ENCODE measurements at places on chromosomes 11 and 22. TPM values are rescaled to one million over a fixed set of nuclear protein-coding genes. Genes with fewer than 3 reads are reported as not detected.
A peak's percentile ranks its signal among the peaks of the same experiment; 100 is the strongest.

CDK2AP2 gene
- 18.1 TPM for total RNA-seq

GRCh38 chr22:38712486-38713207 is 6.9 kb downstream of the GTPBP1 start:
- no peak overlapping the region for H3K4me3 ChIP-seq
- no peak for DNase-seq
- no peaks in the 10 kb centered on the region for H3K27me3 ChIP-seq

GRCh38 chr11:34728609-34729008 is 107.7 kb downstream of the EHF start:
- H3K27me3 ChIP-seq, result no peaks in the 10 kb centered on the region
- no peaks in the 10 kb centered on the region for H3K36me3 ChIP-seq
- no peak overlapping the region for H3K27ac ChIP-seq
- no peaks in the 10 kb centered on the region for H3K4me1 ChIP-seq
- no peak overlapping the region for H3K4me3 ChIP-seq

- H3K36me3 ChIP-seq, result no peaks in the 10 kb centered on the region
- H3K27ac ChIP-seq, result no peak overlapping the region
- H3K4me1 ChIP-seq, result no peaks in the 10 kb centered on the region
- no peak for DNase-seq
These were observed 30.7 kb upstream of the PRODH start for GRCh38 chr22:18966748-18967147.

CBLIF gene
- total RNA-seq, result not detected

- peaks cover 16% of the 10 kb centered on the region for H3K4me1 ChIP-seq
- no peak overlapping the region for H3K27ac ChIP-seq
- H3K27me3 ChIP-seq, result no peaks in the 10 kb centered on the region
- no peaks in the 10 kb centered on the region for H3K36me3 ChIP-seq
- no peak overlapping the region for H3K4me3 ChIP-seq
These were observed 16.7 kb downstream of the SSH3 start for GRCh38 chr11:67320011-67320410.

GRCh38 chr11:35675901-35676610 is 13.5 kb downstream of the TRIM44 start:
- no peaks in the 10 kb centered on the region for H3K36me3 ChIP-seq
- DNase-seq, result no peak
- H3K27ac ChIP-seq, result peak overlapping the region; percentile 78
- H3K4me1 ChIP-seq, result peaks cover 71% of the 10 kb centered on the region
- peak overlapping the region; percentile 26 for H3K4me3 ChIP-seq

DNA sequence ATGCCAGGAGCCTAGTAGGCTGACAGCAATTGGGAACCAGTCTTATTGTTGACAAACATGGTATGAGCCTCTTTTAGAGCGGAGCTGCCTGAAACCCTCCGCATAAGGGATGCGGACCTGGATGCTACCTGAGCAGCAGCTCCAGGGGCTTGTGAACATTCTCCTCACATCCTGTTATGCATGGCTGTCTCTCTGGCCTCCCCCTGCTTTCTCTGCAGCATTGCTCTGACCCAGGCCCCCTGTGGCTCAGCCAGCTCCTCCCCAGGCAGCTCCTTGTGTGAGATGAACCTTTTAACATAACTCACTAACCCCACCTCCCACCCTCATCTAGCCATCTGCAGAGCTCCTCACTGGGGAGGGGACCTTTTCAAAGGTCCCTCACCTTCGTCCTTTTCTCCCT is 6.0 kb downstream of the BMAL1 start:
- no peak overlapping the region for H3K4me3 ChIP-seq
- H3K36me3 ChIP-seq, result no peaks in the 10 kb centered on the region
- H3K27me3 ChIP-seq, result no peaks in the 10 kb centered on the region
- DNase-seq, result no peak
- peak overlapping the region; percentile 16 for H3K27ac ChIP-seq

DNA sequence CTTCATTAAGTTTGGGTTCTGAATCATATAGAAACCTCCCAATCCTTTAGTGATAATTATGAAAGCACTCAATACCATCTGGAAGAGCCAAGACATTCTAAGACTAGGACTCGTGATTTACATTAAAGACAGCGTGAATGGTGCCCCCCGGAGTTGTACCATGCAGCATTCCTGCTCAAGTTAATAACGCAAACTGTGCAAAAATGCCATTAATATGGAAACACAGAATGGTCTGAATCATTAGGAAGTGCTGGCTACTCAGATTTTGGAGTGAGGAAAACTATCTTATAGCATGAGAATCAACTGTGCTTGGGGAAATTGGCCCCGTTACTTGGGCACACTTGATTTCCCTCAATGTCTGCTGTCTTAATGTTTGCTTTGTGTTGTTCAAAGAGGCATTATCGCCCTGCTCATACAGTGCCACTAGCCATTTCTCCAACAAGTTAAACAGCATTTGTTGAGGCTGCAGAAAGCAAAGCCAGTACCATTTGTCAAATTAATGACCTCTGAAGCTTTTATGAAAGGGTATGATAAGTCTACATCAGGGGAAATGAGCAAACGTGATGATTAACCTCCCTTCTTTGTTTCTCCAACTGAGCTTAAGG is 18.5 kb upstream of the TPH1 start:
- H3K36me3 ChIP-seq, result no peaks in the 10 kb centered on the region
- DNase-seq, result no peak
- no peak overlapping the region for H3K4me3 ChIP-seq
- no peaks in the 10 kb centered on the region for H3K4me1 ChIP-seq
- no peaks in the 10 kb centered on the region for H3K27me3 ChIP-seq

DNA sequence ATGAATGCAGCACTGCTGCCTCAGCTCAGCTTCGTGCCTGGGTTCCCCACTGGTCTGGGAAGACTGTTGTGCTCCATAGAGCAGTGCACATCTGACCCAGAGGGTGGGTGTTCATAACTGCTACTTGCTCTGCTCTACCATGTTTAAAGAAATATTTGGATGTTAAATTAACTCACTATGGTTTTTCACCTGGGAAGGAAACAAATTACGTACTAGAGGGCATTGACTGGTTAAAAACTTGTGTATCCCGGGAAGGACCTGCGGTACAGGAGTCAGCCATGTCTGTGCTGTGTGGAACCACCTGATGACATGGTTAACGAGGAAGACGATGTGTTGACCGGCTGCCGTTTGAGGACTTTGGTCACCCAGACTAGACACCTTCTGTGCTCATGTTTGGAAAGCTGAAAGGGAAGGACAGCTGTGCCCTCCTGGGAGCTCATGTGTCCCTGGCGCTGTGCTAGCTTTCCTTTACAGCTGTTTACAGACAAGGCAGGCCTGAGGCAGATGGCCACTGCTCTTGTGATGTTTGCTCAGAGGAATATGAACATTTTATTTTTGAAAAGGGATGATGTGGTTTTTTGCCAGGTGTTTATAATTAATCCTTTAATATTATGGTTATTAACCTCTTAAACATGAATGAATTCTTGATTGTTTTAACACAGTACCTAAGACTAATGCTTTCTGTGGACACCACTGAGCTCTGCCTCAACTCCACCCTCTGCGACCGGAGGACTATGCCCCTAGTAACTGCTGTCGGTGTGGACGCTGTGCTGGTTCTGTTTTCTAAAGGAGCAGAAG is 14.3 kb upstream of the AIFM3 start:
- no peak for DNase-seq
- peaks cover 45% of the 10 kb centered on the region for H3K36me3 ChIP-seq
- H3K27ac ChIP-seq, result no peak overlapping the region
- H3K4me1 ChIP-seq, result peaks cover 8% of the 10 kb centered on the region
- H3K4me3 ChIP-seq, result no peak overlapping the region
- H3K27me3 ChIP-seq, result no peaks in the 10 kb centered on the region

DNA sequence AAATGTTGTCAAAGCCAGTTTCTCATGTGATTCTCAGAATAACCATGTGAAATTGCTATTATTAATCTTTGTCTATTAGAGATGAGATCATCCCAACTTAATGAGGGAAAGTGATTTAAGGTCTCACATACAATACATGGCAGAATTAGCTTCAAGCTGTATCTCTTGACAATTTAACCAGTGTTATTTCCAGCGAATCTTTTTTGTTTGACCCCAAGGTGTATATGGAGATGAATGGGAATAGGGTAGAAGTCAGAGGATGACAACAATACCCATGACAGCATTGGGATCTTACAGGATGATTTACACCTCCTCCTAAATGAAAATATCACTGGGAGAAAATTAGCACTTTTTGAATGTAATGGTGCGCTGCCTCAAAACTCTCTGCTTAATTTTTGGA is 290.8 kb upstream of the LUZP2 start:
- DNase-seq, result no peak
- no peak overlapping the region for H3K27ac ChIP-seq
- no peak overlapping the region for H3K4me3 ChIP-seq
- no peaks in the 10 kb centered on the region for H3K27me3 ChIP-seq
- no peaks in the 10 kb centered on the region for H3K4me1 ChIP-seq
- H3K36me3 ChIP-seq, result no peaks in the 10 kb centered on the region

DCHS1 gene
- 5.9 TPM for total RNA-seq

GRCh38 chr11:612201-612960 is 3.4 kb downstream of the IRF7 start:
- peak; percentile 78 for DNase-seq
- peaks cover 39% of the 10 kb centered on the region for H3K4me1 ChIP-seq
- H3K4me3 ChIP-seq, result peak overlapping the region; percentile 34
- H3K27me3 ChIP-seq, result no peaks in the 10 kb centered on the region

DRD4 gene
- total RNA-seq, result 0.55 TPM

CPT1B gene
- total RNA-seq, result 75.8 TPM

GRCh38 chr11:93983542-93984195 is 37.5 kb upstream of the HEPHL1 start:
- no peak overlapping the region for H3K27ac ChIP-seq
- H3K27me3 ChIP-seq, result no peaks in the 10 kb centered on the region
- H3K4me1 ChIP-seq, result no peaks in the 10 kb centered on the region
- no peaks in the 10 kb centered on the region for H3K36me3 ChIP-seq
- H3K4me3 ChIP-seq, result no peak overlapping the region

- H3K27ac ChIP-seq, result peak overlapping the region; percentile 75
- H3K36me3 ChIP-seq, result no peaks in the 10 kb centered on the region
- H3K4me3 ChIP-seq, result peak overlapping the region; percentile 77
These were observed 1.7 kb upstream of the LRRC74B start for GRCh38 chr22:21043860-21044535.

DNA sequence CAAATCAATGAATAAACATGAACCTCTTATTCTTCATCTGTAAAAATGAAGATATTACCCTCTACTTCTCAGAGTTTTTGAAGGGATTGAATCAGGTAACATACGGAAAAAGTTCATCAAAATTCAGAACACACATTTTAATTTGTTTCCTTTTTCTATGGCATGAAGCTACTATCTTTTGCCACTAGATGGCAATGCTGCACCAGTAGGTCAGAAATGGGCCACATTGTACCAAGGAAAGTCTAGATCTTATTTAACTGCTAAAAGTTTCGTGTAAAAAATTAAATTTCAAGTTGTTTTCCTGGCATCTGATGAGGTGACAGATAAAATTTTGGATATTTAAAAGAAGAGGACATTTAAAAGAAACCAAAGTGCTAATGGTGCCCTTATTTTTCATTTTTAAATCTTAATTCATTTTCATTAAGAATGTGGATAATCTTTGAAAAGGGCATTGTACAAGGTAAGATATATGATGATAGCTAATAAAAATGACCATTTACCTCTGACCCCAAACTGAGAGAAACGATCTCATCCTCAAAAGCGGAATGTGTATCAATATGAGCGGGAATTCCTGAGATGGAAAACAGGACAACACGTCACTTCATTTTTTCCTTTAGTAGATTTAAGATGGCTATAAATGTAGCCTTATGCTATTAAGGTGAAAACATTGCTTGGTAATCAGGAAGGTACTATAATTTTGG is 16.1 kb downstream of the ALKBH8 start:
- H3K27ac ChIP-seq, result no peak overlapping the region
- DNase-seq, result no peak
- no peak overlapping the region for H3K4me3 ChIP-seq
- no peaks in the 10 kb centered on the region for H3K4me1 ChIP-seq
- no peaks in the 10 kb centered on the region for H3K27me3 ChIP-seq
- peaks cover 71% of the 10 kb centered on the region for H3K36me3 ChIP-seq

CCDC116 gene
- total RNA-seq, result 0.13 TPM

DNA sequence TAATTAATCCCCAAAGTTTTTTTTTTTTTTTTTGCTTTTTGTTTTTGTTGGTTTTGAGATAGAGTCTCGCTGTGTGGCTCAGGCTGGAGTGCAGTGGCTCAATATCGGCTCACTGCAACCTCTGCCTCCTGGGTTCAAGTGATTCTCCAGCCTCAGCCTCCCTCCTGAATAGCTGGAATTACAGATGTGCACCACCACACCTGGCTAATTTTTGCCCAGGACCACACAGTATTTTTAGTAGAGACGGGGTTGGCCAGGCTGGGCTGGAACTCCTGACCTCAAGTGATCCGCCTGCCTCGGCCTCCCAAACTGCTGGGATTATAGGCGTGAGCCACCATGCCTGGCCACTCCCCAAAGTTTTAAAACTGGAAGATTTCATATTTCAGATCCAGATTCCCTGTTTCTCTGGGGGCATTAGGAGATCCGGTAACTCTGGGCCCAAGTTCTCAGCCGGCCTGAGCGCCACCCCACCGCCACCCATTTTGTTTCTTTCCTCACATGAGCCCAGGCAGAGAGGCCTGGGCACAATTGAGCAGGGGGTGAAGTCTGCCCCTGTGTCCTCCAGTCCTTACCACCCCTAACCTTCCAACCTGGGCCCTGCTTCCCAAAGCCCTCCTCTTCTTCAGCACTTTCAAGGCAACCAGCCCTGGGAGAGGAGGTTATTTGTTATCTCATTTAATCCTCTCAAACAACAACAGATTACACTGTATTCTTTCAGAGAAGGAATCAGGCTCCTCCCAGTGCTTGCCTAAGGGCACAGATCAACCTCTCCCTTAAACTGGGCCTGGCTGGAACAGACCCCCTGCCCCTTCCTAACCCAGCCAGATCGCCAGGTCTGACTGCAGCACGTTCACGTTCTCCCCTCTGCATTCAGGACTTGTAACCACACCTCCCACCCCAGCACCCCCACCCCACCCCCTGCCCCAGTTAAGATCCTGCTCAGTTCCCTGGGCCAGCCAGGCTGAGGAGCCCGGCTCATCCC is 1.9 kb upstream of the CSNK1E start:
- no peaks in the 10 kb centered on the region for H3K27me3 ChIP-seq
- peak overlapping the region; percentile 91 for H3K27ac ChIP-seq
- no peak for DNase-seq
- no peaks in the 10 kb centered on the region for H3K36me3 ChIP-seq
- no peak overlapping the region for H3K4me3 ChIP-seq

DGCR6 gene
- total RNA-seq, result 21.2 TPM

- H3K27me3 ChIP-seq, result no peaks in the 10 kb centered on the region
- H3K4me1 ChIP-seq, result no peaks in the 10 kb centered on the region
- peak; percentile 27 for DNase-seq
- no peaks in the 10 kb centered on the region for H3K36me3 ChIP-seq
- H3K4me3 ChIP-seq, result no peak overlapping the region
These were observed 119.9 kb upstream of the TMEM45B start for GRCh38 chr11:129695571-129696308.
